ENCODE measurements at places on chromosomes 4 and X. TPM values are rescaled to one million over a fixed set of nuclear protein-coding genes. Genes with fewer than 3 reads are reported as not detected.
A peak's percentile ranks its signal among the peaks of the same experiment; 100 is the strongest.

DNA sequence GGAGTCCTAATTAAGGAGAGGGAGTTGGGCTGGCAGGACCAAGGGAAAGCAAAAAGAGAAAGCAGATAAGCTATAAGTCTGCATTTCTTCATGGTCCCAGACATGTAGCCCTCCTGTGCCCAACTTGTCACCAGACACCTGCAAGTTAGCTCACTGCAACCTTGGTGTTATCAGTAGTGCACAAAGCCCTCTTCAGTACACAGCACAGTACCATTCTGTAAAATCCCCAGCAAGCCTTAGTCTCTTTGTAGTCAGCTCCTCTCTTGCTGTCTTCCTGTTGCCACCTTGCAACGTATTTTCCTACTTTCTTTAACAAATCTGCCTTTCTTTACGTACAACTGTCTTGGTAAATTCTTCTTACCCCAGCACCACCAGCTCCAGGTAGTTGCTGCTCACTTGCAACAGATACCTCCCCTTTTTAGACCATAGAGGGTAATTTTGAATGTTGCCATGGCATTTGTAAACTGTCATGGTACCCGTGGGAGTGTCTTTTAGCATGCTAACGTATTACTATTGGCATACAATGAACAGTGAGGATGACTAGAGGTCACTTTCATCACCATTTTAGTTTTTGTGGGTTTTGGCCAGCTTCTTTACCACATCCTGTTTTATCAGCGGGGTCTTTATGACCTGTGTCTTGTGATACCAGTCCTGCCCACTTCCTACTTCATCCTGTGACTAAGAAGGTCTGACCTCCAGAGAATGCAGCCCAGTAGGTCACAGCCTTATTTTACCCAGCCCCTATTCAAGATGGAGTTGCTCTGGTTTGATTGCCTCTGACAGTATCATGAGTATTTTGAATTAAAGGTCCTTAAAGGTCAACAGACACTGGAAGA is 28.3 kb upstream of the AP1S2 start:
- peak; percentile 38 for DNase-seq

DNA sequence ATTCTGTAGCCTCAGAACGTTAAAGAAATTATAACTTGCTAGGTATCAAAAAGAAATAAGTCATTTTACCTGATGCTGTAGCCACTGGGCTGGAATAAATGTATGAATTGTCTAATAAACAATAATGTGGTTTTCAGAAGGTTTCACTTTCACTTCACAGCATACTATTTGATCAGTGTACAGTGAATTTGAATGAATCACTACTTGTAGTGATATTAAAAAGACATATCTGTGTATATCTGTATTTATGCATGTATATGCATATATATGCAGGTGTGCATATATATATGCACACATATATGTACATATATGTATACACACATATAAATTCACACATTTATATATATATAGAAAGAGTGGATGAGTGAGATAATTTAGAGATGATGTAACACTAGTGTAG is 440.0 kb upstream of the PCDH10 start:
- no peak for DNase-seq

Gene FGD1
- 0.77 TPM for total RNA-seq

- no peak for DNase-seq
These were observed 195.7 kb upstream of the ANK2 start for GRCh38 chr4:112853662-112854256.

DNA sequence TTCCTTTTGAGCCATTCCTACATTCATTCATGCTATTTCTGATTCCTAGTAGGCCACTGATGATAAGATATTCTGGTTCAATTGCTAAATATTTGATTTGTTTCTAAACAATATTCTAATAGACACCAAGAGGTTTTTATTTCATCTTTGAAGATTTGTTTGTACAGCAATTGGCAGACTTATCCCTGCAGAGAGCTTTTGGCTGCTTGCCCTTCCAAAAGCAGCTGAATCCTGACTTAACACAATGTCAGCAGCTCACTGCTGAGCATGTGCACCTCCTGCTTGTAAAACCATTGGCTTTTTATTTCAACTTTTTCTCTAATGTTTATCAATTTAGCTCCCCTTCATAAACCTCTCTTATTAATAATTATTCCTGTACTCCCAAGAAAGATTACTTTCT is 45.3 kb downstream of the MMRN1 start:
- no peak for DNase-seq

DNA sequence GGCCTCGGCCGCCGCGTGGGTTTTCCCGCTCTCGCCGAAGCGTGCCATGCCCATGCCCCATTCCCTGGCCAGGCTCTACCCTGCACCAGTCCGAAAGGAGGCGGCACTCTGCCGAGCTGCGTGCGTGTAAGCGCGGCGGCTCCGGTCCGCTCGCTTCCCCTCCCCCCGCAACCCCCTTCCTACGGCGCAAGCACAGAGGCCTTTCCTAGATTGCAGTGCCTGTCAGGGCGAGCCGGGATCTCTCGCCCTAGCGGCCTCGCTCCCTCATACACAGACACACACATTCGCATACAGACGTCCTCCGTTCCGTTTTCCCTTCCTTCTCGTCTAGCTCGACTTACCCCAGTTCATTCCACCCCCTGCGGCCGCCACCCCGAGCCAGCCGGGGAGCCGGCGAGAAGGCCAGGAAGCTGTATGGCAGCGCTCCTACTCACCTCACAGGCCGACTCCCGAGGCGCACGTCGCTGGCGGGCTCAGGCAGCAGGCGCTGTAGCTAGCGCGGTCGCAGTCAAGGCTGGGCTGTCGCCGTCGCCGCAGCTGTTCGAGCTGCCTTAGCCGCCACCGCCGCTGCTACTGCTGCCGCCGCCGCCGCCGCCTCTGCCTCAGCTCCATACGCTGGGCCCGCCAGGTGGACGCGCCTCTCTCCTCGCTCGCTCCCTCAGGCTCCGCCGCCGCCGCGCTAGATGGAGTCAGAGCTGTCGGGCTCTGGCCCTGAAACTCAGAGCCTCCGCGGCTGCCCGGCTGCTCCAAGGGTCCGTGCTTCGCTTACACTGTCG is 615 bp downstream of the NEXMIF start:
- DNase-seq, result no peak

Gene GRSF1
- 53.8 TPM for total RNA-seq

- DNase-seq, result peak; percentile 37
These were observed 239.9 kb downstream of the NKX6-1 start for GRCh38 chr4:84258905-84259830.
